ENCODE measurements at places on chromosomes 2 and 18. TPM values are rescaled to one million over a fixed set of nuclear protein-coding genes. Genes with fewer than 3 reads are reported as not detected.
A peak's percentile ranks its signal among the peaks of the same experiment; 100 is the strongest.

- H3K27me3 ChIP-seq: peaks cover 71% of the 10 kb centered on the region
- peaks cover 18% of the 10 kb centered on the region for H3K4me1 ChIP-seq
- DNase-seq: no peak
- no peaks in the 10 kb centered on the region for H3K36me3 ChIP-seq
- no peak overlapping the region for H3K27ac ChIP-seq
- no peak overlapping the region for H3K4me3 ChIP-seq
Observed at GRCh38 chr2:37340637-37341036, 3.8 kb upstream of the QPCT start.

DNA sequence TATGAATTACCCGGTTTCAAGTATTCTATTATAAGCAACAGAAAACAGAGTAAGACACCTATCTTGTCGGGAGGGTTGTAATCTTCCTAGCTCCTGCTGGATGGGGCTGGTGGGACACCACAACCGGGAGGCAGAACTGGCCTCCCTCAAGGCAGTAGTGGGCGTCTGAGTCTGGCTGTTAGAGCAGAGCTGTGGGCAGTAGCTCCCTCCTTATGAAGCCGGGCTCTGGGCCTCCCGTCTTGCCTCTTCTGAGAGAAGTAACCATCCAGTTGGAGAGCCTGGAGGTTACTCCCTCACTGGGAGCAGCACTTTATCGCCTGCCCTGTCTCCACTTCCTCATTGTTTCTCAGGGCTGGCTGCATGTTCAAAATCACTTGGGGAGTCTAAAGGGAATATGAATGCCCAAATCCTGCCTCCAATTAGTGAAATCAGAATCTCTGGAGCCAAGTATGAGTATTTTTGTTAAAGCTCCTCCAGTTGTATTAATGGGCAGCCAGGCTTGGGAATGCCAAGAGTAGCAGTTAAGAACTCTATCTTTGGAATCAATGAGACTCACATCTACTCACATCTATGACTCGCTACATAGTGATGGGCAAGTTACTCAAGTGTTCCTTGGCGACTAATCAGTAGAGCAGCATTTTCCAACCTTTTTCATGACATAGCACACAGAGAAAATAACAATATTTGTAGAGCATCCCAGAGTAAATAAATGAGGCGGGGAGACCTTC is 27.3 kb upstream of the NRP2 start:
- peak overlapping the region; percentile 18 for H3K27ac ChIP-seq
- no peak for DNase-seq
- H3K4me3 ChIP-seq: no peak overlapping the region
- H3K27me3 ChIP-seq: no peaks in the 10 kb centered on the region
- H3K4me1 ChIP-seq: peaks cover 24% of the 10 kb centered on the region

GRCh38 chr18:69161383-69162028 is 239.2 kb upstream of the DOK6 start:
- H3K4me3 ChIP-seq: no peak overlapping the region
- H3K27ac ChIP-seq: no peak overlapping the region
- no peaks in the 10 kb centered on the region for H3K36me3 ChIP-seq
- no peaks in the 10 kb centered on the region for H3K4me1 ChIP-seq
- H3K27me3 ChIP-seq: no peaks in the 10 kb centered on the region

GRCh38 chr2:39179974-39180960 is 59.4 kb upstream of the SOS1 start:
- H3K4me3 ChIP-seq: no peak overlapping the region
- no peaks in the 10 kb centered on the region for H3K36me3 ChIP-seq
- no peak overlapping the region for H3K27ac ChIP-seq
- peaks cover 2% of the 10 kb centered on the region for H3K27me3 ChIP-seq
- DNase-seq: no peak

DNA sequence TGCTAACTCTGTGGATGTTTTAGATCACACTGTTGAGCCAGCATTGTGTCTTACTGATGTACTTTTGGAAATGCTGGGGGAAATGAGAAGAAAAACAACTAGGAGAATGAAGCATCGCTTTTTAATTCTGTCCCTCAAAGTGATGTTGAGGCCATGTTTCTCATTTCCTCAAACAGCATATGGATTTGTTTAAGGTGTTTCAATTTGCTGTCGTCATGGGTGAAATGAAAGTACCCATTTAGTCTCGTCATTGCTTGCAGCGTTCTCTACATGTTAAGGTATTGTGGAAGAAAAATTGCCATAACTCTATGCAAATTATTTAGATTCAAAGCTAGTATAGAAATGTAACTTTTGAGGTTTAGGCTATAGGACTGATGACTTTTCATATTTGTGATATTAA is 151.3 kb downstream of the KCTD1 start:
- no peak overlapping the region for H3K4me3 ChIP-seq
- H3K36me3 ChIP-seq: no peaks in the 10 kb centered on the region
- H3K4me1 ChIP-seq: no peaks in the 10 kb centered on the region
- no peak overlapping the region for H3K27ac ChIP-seq
- no peak for DNase-seq
- no peaks in the 10 kb centered on the region for H3K27me3 ChIP-seq

GRCh38 chr2:69385443-69386151 is 1.4 kb downstream of the GFPT1 start:
- H3K4me1 ChIP-seq: peaks cover 49% of the 10 kb centered on the region
- H3K27me3 ChIP-seq: no peaks in the 10 kb centered on the region
- peak overlapping the region; percentile 18 for H3K27ac ChIP-seq
- H3K36me3 ChIP-seq: peaks cover 29% of the 10 kb centered on the region

- no peak overlapping the region for H3K4me3 ChIP-seq
- H3K4me1 ChIP-seq: no peaks in the 10 kb centered on the region
- H3K27me3 ChIP-seq: no peaks in the 10 kb centered on the region
- no peak overlapping the region for H3K27ac ChIP-seq
- no peaks in the 10 kb centered on the region for H3K36me3 ChIP-seq
Observed at GRCh38 chr2:83015900-83016299, 1443.2 kb downstream of the SUCLG1 start.

- no peak for DNase-seq
- no peak overlapping the region for H3K27ac ChIP-seq
- no peaks in the 10 kb centered on the region for H3K36me3 ChIP-seq
- H3K4me1 ChIP-seq: no peaks in the 10 kb centered on the region
- H3K27me3 ChIP-seq: no peaks in the 10 kb centered on the region
Observed at GRCh38 chr2:51638811-51639210, 606.9 kb upstream of the NRXN1 start.

- H3K36me3 ChIP-seq: peaks cover 3% of the 10 kb centered on the region
- no peaks in the 10 kb centered on the region for H3K4me1 ChIP-seq
- no peak for DNase-seq
- H3K27ac ChIP-seq: no peak overlapping the region
Observed at GRCh38 chr18:54888933-54889332, 60.7 kb downstream of the RAB27B start.

DNA sequence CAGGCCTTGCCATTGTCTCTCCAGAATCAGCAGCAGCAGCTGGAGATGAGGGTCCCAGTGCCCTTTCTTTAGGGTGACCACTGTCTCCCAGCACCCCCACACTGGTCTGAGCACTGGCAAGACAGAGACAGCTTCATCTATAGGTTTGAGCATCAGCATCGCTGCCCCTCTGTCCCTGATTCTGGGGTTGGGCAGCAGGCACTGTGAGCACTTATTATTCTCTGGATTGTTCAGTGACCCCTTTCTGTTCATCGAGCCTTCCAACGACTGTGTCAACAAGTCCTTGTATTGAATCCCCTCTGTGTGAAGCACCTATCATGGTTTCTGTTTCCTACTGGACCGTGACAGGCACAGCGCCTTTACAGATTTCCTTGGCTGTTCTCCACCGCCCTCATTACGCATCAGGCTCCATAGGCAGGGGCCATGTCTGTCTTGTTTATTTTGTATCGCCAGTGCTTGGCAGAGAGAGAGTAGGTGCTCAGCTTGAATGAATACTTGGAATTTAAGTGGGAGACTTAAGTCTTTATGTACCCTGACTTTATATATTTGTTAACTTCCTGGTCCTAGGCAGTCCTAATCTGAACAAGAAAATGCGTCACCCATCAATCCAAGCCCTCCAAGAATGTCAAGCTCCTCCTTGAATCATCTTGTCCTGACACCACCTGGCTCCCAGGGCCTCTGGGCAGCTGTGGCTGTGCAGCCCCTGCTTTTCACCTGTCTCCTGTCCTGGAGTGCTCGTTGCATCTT is 11.4 kb downstream of the MALL start:
- no peak overlapping the region for H3K4me3 ChIP-seq
- no peaks in the 10 kb centered on the region for H3K36me3 ChIP-seq
- H3K27ac ChIP-seq: no peak overlapping the region
- DNase-seq: no peak
- peaks cover 24% of the 10 kb centered on the region for H3K27me3 ChIP-seq

DNA sequence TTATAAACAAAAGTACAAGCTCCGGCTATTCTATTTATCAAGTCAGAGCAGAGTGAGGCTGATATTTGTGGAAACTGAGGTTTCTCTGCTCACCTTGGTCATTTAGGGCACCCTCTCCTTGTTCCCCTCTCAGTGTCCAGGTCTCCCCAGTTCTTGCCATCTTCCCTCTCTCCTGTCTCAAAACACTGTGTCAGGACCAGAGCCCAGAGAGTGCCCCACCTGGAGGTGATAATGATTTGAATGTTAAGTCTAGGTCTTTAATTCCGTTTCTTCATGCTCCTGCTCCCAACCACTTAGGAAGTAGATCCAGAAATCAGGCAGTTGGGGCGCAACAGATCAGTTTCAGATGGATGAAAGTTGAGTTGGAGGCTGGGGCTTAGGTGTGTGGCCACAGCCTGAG is 9.2 kb upstream of the ADCY3 start:
- no peaks in the 10 kb centered on the region for H3K27me3 ChIP-seq
- H3K36me3 ChIP-seq: no peaks in the 10 kb centered on the region

GRCh38 chr2:217858519-217859491 is 144.0 kb downstream of the TNS1 start:
- no peak for DNase-seq
- no peaks in the 10 kb centered on the region for H3K36me3 ChIP-seq
- no peak overlapping the region for H3K27ac ChIP-seq
- no peaks in the 10 kb centered on the region for H3K4me1 ChIP-seq

- H3K4me1 ChIP-seq: peaks cover under 1% of the 10 kb centered on the region
- H3K4me3 ChIP-seq: no peak overlapping the region
- H3K27me3 ChIP-seq: no peaks in the 10 kb centered on the region
- no peak overlapping the region for H3K27ac ChIP-seq
- no peak for DNase-seq
Observed at GRCh38 chr2:181008407-181008806, 28.0 kb downstream of the UBE2E3 start.

GRCh38 chr2:150424406-150424805 is 63.1 kb downstream of the RND3 start:
- DNase-seq: no peak
- no peak overlapping the region for H3K27ac ChIP-seq
- no peaks in the 10 kb centered on the region for H3K27me3 ChIP-seq
- no peaks in the 10 kb centered on the region for H3K36me3 ChIP-seq

DNA sequence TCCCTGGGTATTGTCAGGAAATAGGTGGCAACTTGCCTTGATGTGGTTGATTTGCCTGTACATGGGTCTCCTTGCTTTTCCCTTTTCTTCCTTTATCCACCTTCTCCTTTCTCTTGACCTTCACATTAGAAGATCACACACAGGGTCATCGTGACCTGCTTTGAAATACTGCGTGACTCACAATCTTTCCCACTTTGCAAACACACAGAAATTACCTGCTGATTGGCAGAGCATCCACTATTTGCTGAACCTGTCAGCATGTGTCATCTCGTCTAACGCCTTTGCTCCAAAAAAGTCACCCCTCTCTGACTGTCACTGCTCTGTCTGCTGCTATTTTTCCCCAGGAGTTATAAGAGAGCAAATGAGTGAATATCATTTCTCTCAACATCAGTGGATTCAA is 60.8 kb downstream of the MYO3B start:
- DNase-seq: no peak
- H3K36me3 ChIP-seq: no peaks in the 10 kb centered on the region
- no peaks in the 10 kb centered on the region for H3K4me1 ChIP-seq
- no peak overlapping the region for H3K27ac ChIP-seq
- H3K27me3 ChIP-seq: peaks cover 33% of the 10 kb centered on the region

GRCh38 chr2:38171208-38171855 is 95.4 kb upstream of the CYP1B1 start:
- no peak for DNase-seq
- no peak overlapping the region for H3K4me3 ChIP-seq
- no peak overlapping the region for H3K27ac ChIP-seq

DNA sequence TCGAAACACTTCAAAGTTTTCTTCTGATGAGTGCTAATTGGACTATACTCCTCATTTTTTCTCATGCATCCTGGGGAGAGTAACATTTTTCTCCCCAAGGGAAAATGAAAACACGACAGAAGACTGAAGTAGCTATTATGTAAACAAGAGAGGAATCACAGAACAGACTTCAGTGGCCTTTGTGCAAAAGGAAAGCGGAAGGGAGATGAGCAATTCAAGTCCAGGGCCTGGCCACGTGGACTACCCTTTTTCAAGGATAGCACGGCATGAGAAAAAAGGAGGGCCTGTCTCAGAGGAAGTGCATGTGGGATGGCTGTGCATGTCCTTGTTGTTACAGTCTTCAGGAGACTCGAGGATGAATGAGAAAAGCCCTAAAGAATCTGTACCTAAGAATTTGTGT is 43.8 kb upstream of the KCNE4 start:
- H3K36me3 ChIP-seq: no peaks in the 10 kb centered on the region
- no peak overlapping the region for H3K27ac ChIP-seq
- no peaks in the 10 kb centered on the region for H3K27me3 ChIP-seq

DNA sequence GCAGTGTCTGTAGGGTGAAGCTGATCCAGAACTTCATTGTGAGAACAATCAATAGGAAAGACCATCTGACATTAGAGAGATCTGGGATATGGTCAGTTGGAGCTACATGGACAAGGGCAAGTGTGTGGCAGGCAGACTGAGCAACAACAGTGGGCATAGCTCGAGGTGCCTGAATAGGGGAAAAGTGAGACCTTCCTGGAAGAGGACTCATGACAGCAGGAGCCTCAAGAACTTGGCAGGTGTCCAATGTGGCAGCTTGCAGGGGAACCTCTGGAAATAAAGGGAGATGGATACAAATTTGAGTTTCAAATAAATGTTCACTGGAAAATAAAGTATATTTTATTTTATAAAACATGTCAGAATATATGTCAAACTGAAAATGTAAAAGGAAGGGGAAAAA is 117.9 kb downstream of the TANC1 start:
- no peaks in the 10 kb centered on the region for H3K27me3 ChIP-seq
- H3K36me3 ChIP-seq: no peaks in the 10 kb centered on the region
- H3K4me1 ChIP-seq: peaks cover 2% of the 10 kb centered on the region
- no peak overlapping the region for H3K27ac ChIP-seq
- H3K4me3 ChIP-seq: no peak overlapping the region

Gene ASTL
- total RNA-seq: 1.3 TPM

Gene CAPN13
- not detected for total RNA-seq

Gene GRB14
- total RNA-seq: not detected

Gene CCBE1
- not detected for total RNA-seq

Gene RMDN2
- total RNA-seq: 0.89 TPM

Gene PRKAG3
- not detected for total RNA-seq

Gene PRADC1
- 11.4 TPM for total RNA-seq

Gene CFAP65
- not detected for total RNA-seq

Gene TGFA
- total RNA-seq: not detected

Gene SPHKAP
- not detected for total RNA-seq

Gene MYOM1
- total RNA-seq: 2.4 TPM
